ENCODE measurements at places on chromosomes 3 and 15. TPM values are rescaled to one million over a fixed set of nuclear protein-coding genes. Genes with fewer than 3 reads are reported as not detected.

MINAR1 gene
- total RNA-seq, result 0.66 TPM

POLQ gene
- total RNA-seq, result 6.5 TPM

GOLGA8T gene
- total RNA-seq, result not detected

B3GNT5 gene
- 9.8 TPM for total RNA-seq

CCDC54 gene
- not detected for total RNA-seq

ARRDC4 gene
- 8.4 TPM for total RNA-seq

ANKUB1 gene
- not detected for total RNA-seq

SLC6A1 gene
- total RNA-seq, result not detected

RETNLB gene
- not detected for total RNA-seq

GATA2 gene
- total RNA-seq, result 5.6 TPM

CHRD gene
- 7.4 TPM for total RNA-seq

CPN2 gene
- total RNA-seq, result not detected

MYD88 gene
- total RNA-seq, result 11.9 TPM

Data from uterine smooth muscle cell (primary cell).